Glutamatergic neuron (in vitro differentiated cells): ENCODE measurements at places on chromosomes 2 and 18. TPM values are rescaled to one million over a fixed set of nuclear protein-coding genes. Genes with fewer than 3 reads are reported as not detected.

GNAL gene
- total RNA-seq, result 52.5 TPM

NT5C1B gene
- not detected for total RNA-seq

- no peak for DNase-seq
- peaks cover 29% of the 10 kb centered on the region for H3K36me3 ChIP-seq
- H3K4me1 ChIP-seq, result peaks cover 14% of the 10 kb centered on the region
- no peak overlapping the region for H3K4me3 ChIP-seq
- H3K27me3 ChIP-seq, result no peaks in the 10 kb centered on the region
These were observed 228.7 kb downstream of the GBX2 start for GRCh38 chr2:235939471-235939870.

- no peaks in the 10 kb centered on the region for H3K36me3 ChIP-seq
- H3K4me3 ChIP-seq, result no peak overlapping the region
- H3K4me1 ChIP-seq, result peaks cover 3% of the 10 kb centered on the region
- no peaks in the 10 kb centered on the region for H3K27me3 ChIP-seq
- H3K27ac ChIP-seq, result no peak overlapping the region
These were observed 13.5 kb upstream of the DOK6 start for GRCh38 chr18:69387186-69387585.

DNA sequence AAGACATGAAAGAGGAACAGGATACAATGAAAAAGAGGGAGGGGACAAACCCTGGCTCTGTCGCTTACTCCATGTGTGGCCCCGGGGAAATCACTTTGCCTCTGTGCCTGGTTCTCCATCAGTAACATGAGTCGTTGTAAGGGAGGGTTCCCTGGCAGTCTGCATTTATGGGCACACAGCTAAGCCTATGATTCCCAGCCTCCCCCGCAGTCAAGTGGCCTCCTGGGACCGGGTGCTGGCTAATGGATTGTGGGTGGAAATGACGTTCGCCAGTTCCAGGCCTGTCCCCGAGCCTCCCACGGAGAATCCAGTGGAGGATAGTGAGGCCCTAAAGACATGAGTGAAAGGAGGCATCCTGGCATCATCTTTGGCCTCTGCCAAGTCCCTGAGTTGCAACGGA is 42.7 kb downstream of the SFXN5 start:
- H3K36me3 ChIP-seq, result peaks cover 5% of the 10 kb centered on the region
- peaks cover 8% of the 10 kb centered on the region for H3K4me1 ChIP-seq
- H3K27me3 ChIP-seq, result no peaks in the 10 kb centered on the region
- no peak overlapping the region for H3K27ac ChIP-seq

DNA sequence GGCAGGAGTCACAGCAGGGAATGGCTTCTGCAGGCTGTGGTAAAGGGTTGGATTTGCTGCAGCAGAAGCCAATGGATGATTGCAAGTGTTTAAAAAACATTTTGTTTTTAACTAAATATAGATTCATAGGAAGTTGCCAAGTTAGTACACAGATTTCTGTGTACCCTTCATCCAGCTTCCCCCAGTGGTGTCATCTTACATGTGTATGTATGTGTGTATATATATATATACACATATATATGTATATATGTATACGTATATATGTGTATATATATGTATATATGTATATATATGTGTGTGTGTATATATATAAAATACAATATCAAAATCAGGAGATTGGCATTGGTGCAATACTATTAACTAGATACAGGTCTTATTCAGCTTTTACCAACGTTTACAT is 19.2 kb upstream of the FAM124B start:
- no peak overlapping the region for H3K4me3 ChIP-seq
- H3K36me3 ChIP-seq, result no peaks in the 10 kb centered on the region
- H3K4me1 ChIP-seq, result no peaks in the 10 kb centered on the region
- peaks cover 2% of the 10 kb centered on the region for H3K27me3 ChIP-seq
- DNase-seq, result no peak
- H3K27ac ChIP-seq, result no peak overlapping the region
